Nephron progenitor cell (in vitro differentiated cells): ENCODE measurements at places on chromosomes 2 and 18.

GRCh38 chr2:176491172-176491904, 222.1 kb downstream of the MTX2 start:
- no peak for DNase-seq

DNA sequence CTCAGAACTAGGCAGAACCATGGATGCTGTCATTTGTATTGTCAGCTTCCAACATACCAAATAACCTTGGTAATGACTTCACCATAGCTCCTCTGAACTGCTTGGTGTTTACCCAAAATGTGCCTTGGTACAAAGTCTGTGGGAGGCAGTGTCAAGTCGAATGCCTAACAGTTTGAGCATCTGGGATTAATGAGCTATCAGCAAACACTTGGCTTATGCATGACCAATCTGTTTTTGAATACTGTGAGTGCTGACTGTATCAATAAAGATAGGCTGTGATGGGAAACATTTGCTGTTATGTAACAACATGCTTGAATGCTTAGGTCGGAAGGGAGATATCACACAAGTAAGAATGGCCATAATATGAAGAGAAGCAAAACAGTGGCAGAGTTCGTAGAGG, 455.4 kb downstream of the CMPK2 start:
- DNase-seq: no peak

DNA sequence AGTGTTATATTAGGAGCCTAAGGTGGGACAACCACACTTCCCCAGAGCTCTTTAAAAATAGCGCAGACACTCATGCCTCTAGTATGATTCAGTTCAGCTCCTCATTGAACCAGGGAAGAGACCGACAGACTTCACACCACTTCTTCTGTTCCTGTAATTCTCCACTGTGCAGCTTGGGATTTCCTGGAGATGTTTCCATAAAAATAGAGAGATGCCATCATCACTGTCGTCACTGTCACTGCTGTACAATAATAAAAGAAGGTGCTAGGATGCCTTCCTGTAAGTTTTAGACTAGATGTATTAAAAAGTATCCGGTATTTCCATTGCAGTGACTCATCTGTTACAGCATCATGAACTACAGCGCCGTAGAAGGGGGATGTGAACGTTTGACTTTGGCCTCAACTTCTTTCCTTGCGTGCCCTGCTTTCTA, 110.9 kb downstream of the FAM210A start:
- DNase-seq: no peak

GRCh38 chr2:66477135-66477842, 42.4 kb downstream of the MEIS1 start:
- no peak for DNase-seq

GRCh38 chr2:101219246-101219645, 33.4 kb upstream of the CNOT11 start:
- DNase-seq: no peak

DNA sequence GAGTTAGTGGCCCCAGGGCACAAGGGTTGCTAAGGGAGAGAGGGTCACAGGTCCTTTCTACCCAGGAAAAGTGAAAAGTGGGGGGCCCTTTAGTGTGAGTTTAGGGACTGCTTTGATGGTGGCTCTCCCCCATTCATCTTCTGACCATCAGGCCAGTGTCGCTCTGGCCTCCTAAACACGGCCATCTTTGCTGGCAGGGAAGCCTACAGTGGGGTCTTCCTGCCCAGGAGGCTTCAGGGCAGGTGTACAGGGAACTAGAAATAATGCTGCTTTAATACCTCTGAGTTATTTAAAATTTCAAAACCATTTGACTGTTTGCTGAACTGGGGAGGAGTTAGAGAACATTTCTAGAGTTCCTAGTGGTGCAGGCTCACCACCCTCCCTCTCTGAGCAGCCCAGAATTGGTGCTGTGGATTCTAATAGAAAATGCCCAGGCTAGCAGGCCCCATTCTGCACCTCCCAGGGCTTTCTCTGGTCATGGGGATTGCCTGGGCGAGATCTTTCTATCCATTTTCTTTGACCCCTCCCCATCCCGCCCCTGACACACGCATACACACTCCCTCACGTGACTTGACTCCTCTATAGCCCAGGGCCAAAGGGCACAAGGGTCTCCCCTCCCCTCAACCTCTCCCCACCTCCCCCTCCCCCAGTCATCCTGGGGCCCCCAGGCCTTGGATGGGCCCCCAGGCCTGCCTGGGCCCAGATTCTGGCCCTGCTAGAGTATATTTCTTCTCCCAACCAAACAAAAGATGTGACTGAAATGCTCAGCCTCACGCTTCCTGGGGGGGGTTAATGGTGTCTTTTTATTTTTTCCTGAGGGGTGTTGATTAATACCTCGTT, 3.1 kb downstream of the PKDCC start:
- no peak for DNase-seq

GRCh38 chr2:202278944-202279343, 13.4 kb downstream of the NOP58 start:
- no peak for DNase-seq

DNA sequence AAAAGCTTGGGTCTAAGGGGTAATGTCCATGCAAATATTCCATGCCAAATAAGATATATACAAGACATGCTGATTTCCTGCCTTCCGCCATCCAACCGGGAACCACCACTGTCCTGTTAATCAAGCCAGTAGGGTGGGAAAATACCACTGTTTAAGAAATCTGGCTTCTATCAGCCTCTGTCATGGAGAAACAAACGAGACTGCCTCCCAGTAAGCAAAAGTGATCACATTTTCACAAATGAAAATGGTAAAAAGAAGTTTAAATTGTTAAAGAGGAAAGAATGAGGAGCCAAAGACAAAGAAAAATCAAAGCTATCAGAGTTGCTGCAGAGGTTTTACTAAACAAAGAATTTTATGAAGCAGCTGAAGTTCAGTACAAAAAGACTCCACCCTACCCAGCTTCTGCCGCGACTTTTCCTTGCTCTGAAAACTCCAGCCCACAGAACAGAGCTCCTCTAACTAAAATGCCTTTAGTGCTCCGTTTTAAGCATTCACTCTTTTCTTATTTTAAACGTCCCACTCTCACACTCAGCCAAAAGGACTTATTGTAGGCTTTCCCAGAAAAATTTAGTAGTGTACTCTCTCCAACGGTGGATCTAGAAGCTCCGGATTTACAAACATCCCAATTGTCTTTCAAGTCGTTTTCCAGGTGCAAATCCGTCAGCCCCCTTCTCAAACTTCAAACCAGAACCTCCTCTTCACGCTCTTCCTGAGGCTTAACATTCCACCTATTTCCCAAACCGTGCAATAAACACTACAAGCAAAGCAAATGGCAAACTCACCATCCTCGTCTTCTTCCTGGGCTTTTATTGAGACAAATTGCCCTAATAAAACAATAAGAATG, 613 bp downstream of the COL5A2 start:
- DNase-seq: peak; percentile 28

GRCh38 chr2:120864981-120865380, 129.3 kb downstream of the GLI2 start:
- no peak for DNase-seq

DNA sequence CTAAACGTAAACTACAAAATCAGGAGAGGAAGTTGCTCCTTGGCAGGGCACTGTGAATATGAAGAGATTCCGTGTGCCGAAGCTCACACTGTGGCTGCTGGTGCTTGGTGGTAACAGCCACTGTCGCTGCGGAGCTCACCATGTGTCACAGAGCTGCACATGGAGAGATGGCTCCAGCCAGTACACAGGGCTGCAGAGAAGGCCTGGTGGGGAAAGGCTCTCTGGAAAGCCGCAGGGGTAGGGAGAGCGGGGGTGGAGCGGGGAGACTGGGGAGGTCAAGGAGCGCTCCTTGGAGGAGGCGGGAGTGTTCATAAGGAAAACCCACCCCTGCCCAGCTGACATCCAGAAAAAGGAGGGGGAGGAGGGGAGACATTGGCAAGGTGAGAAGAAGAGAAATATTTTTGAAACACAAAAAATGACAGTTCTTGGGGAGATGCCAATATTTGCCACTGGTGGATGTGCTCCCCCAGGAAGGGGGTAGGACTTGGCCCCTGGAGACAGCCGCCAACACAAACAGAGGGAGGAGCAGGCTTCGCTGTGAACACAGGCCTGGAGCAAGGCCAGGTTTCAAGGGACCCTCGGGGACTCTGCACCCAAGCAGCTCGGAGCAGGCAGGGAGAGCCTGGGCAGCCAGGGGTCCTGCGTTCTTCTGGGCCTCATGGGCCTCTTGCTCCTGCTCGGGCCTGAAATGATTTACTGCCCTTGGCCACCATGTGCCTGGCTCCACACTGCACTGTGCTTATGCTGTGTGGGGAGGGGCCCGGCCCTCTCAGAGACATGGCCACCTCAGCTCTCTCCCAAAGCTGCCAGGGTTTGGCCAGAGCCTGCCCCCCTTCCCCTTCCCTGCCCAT, 102.6 kb upstream of the GLI2 start:
- peak; percentile 37 for DNase-seq

DNA sequence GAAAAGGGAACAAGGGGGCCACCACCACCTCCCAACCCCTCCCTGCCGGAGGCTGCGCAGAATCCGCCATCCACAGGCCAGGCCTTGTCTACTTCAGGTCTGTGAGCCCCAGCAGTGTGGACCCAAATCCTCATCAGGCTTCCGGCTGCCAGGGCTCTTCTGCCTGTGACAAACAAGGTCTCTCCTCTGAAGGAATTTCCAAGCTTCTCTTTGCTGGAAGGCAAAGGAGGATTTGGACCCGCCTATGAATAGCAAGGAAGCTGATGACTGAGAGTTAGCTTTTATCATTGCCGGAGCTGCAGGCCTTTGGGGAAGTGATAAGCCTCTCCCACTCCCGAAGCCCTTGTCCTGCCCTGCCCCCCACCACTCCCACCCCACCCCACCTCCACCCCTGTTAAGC, 93.7 kb upstream of the SH3BP4 start:
- no peak for DNase-seq

GRCh38 chr18:58466636-58467205, 162.2 kb downstream of the ALPK2 start:
- no peak for DNase-seq

DNA sequence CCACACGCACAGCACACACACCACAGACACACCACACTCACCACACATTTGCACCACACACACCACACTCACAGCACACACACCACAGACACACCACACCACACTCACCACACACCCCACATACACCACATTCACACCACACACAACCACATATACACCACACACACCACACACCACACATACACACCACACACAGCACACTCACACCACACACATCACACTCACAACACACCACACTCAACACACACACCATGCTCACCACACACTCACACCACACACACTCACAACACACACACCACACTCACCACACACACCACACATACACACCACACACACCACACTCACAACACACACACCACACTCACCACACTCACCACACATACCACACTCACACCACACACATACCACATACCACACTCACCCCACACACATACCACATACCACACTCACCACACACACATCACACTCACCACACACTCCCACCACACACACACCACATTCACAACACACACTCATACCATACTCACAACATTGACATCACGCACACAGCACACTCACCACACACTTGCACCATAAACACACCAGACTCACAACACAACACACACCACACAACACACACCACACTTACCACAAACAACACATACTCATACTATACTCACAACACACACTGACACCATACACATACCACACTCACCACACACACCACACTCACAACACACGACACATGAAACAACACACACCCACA, 60.0 kb downstream of the SDC1 start:
- DNase-seq: no peak

GRCh38 chr2:231533086-231533776, 3.0 kb upstream of the NMUR1 start:
- DNase-seq: no peak

DNA sequence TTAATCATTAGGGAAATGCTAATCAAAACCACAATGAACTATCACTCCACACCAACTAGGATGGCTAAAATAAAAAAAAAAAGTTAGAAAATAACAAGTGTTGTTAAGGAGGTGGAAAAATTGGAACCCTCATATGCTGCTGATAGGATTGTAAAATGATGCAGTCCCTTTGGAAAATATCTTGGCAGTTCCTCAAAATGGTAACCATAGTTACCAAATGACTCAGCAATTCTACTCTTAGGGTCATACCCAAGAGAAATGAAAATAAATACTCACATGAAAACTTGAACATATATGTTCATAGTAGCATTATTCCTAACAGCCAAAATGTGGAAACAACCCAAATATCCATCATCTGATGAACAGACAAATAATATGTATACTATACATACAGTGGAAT, 15.7 kb upstream of the ACVR2A start:
- no peak for DNase-seq

DNA sequence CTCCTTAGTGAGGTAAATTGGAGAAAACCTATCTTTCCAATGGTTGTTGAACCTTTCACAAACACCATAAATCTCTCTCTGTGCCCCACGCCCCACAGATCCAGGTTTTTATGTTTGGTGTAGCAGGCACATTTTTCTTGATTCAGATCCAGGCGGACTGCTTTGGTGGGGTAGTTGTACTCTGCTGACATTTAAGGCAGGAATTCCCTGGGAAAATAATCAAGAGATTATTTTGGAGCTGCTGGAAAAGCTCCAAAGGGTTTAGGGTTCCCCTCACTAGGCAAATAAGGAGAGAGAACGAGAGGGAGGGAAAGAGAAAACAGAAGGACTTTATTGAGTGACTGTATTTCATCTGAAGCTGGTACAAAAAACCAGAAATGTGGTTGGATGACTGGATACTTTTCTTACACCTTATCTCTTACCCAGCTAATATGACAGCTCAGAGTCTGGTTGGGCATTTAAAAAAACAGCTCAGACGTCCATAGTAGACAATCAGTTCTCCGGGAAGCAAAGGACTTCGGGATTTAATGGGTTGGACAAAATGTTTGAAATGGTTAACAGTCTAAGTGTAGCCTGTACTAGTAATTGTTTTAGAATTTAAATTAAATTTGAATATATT, 3.6 kb upstream of the AQP4 start:
- DNase-seq: no peak

- no peak for DNase-seq
Observed at GRCh38 chr2:25879133-25879730, 945 bp upstream of the ASXL2 start.

GRCh38 chr2:111701266-111701665, 182.7 kb downstream of the ANAPC1 start:
- DNase-seq: no peak
